ENCODE measurements at places on chromosomes 7 and 10. TPM values are rescaled to one million over a fixed set of nuclear protein-coding genes. Genes with fewer than 3 reads are reported as not detected.

Gene GET4
- 39.0 TPM for polyA plus RNA-seq

Gene PIK3CG
- polyA plus RNA-seq, result 2.6 TPM

Gene LIPN
- not detected for polyA plus RNA-seq

Gene LRRTM3
- polyA plus RNA-seq, result 5.1 TPM

Gene DPP6
- 1.2 TPM for polyA plus RNA-seq

Gene SPDYE11
- polyA plus RNA-seq, result 1.2 TPM

Gene ITGA8
- polyA plus RNA-seq, result 62.8 TPM

Gene MYO1G
- 1.7 TPM for polyA plus RNA-seq

Gene PTPRE
- 9.4 TPM for polyA plus RNA-seq

Gene SLC18A3
- not detected for polyA plus RNA-seq

Gene SGCE
- 83.7 TPM for polyA plus RNA-seq
